ENCODE measurements at places on chromosomes 5 and 9.

DNA sequence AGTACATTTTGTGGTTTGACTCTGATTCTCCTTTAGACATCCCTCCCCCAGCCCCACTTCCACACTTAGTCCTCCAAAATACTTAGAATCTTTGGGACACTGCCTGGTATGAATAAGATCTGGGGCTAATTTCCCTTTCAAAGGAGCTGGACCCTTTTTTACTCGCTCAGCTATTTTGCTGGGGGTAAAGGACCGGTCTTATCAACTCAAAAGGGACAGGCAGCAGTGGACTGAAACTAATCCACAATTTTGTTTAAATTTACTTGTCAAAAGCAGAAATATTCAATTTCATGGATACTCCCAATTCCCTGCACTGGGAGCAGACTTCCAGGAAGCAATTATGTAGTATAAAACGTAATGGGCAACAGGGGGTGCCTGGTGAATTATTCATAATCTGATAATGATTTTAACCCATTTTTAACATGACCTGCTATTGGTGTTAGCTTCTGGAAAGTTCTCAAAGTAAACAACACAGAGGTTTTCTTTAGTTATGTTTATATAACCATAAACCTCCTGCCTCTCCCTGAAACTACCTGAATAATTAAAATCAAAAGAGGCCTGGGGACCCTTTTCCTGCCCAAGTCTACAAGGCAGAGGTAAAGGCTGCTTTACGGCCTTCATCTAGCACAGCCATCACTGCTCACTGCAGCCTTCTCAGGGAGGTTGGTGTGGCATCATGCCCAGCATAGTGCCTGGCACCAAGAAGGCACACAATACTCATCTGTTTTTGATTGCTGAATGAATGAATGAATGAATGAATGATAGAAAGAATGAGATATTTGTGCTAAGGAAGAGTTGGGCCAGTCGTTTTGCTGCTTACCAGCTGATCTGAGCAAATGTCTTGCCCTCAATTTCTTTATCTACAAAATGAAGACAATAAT lies 44.2 kb upstream of the GNPDA1 start:
- DNase-seq: no peak

- DNase-seq: no peak
Measured at GRCh38 chr5:163915481-163915961, 410.1 kb downstream of the MAT2B start.

GRCh38 chr9:104977580-104977979 lies 49.6 kb upstream of the ABCA1 start:
- DNase-seq: no peak

GRCh38 chr5:14223372-14223771 lies 80.2 kb downstream of the TRIO start:
- DNase-seq: no peak

- no peak for DNase-seq
Measured at GRCh38 chr5:139668924-139669661, 20.9 kb downstream of the CXXC5 start.
